Hepatocyte (in vitro differentiated cells): ENCODE measurements at places on chromosomes 5 and 9. TPM values are rescaled to one million over a fixed set of nuclear protein-coding genes. Genes with fewer than 3 reads are reported as not detected.

DNA sequence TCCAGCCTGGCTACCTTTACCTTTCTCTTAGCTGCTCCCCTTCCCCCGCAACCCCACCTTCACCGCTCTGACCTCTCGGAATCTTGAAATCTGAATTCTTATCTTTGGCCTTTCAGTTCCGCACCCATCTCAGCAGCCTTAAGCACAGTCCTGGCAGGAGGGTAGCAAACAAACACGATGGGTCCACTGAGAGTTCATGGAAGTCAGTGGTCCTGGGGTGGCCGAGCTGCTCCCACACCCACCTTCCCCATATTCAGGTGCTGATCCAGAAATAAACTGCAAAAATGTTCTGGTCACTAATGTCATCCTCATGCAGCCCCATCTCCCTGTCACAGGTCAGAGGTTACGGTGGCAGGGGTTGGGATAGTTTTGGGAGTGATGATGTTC lies 59.6 kb upstream of the TBC1D2 start:
- no peak overlapping the region for H3K27ac ChIP-seq
- DNase-seq = no peak
- H3K4me1 ChIP-seq = no peaks in the 10 kb centered on the region
- no peak overlapping the region for H3K4me3 ChIP-seq
- H3K27me3 ChIP-seq = no peaks in the 10 kb centered on the region
- H3K36me3 ChIP-seq = no peaks in the 10 kb centered on the region

DNA sequence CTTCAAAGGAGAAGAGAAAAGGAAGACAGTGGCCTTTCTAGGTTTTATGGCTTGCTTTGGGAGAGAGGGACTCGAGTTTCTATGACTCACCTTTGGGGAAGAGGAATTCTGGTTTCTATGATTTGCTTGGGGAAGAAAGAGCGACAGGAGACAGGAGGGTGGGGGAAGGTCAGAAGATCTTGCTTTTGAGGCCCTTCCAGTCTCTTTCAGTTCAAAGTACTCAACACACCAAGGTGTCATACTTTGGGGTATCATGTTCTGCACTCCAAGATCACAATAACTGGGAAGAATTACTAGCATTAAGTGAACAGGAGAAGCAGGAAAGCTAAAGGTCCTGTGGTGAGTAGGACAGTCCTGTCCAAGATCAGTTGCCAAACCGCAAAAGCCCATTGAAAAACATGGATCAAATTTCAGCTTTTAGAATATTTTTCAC lies 324.5 kb downstream of the ARHGEF28 start:
- no peak for DNase-seq
- no peaks in the 10 kb centered on the region for H3K4me1 ChIP-seq
- H3K27ac ChIP-seq = no peak overlapping the region
- no peak overlapping the region for H3K4me3 ChIP-seq
- H3K36me3 ChIP-seq = no peaks in the 10 kb centered on the region
- H3K27me3 ChIP-seq = no peaks in the 10 kb centered on the region

GRCh38 chr9:35757226-35757891 lies 3.3 kb upstream of the MSMP start:
- no peaks in the 10 kb centered on the region for H3K36me3 ChIP-seq
- DNase-seq = no peak
- peaks cover 14% of the 10 kb centered on the region for H3K4me1 ChIP-seq
- H3K27me3 ChIP-seq = no peaks in the 10 kb centered on the region

DNA sequence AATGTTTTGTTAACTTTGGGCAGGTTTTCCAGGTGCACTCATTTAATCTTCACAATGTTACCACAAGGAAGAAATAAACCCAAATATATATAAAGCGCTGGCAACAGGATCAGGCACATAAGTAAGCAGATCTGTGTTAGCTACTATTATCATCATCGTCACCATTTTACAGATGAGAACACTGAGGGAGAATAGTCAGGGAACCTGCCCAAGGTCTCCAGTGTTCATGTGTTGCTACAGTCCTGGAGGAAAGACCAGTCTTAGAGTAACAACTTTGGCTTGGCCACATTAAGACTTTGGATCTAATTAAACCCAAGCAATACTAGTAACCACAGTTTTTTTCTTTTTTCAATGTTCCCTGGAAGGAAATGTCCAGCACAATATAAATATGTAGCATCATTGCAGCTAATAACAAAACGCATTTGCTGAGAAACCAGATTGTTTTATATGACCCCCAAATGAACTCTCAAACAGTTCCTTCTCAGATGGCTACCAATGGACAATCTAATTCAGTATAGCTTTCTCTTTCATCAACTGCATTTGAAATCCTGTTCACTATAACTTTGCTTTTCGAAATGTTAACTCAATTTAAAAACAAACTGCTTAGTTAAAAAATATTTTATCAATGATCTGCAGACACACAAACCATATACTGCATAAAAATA lies 11.8 kb downstream of the NREP start:
- H3K4me1 ChIP-seq = peaks cover 37% of the 10 kb centered on the region
- no peaks in the 10 kb centered on the region for H3K36me3 ChIP-seq
- no peak overlapping the region for H3K4me3 ChIP-seq
- no peaks in the 10 kb centered on the region for H3K27me3 ChIP-seq
- peak overlapping the region; percentile 78 for H3K27ac ChIP-seq
- no peak for DNase-seq

GRCh38 chr5:38596981-38597380 lies 40.5 kb upstream of the LIFR start:
- H3K4me3 ChIP-seq = no peak overlapping the region
- no peak overlapping the region for H3K27ac ChIP-seq
- H3K36me3 ChIP-seq = no peaks in the 10 kb centered on the region

DNA sequence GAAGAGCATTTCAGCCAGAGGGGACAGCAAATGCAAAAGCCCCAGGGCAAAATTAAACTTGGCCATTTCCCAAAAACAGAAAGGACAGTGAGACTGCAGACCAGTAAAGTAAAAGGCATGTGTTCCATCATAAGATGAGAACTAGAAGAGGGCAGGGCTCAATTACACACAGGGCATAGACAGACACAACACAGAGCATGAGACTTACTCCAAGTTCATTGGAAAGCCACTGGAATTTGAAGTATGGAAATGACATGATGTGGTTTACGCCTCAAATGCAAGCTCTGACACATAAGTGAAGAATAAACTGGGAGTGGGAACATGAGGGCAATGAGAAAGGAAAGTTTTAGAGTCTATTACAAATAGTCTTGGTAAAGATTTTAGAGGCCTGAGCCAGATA lies 446.6 kb upstream of the GRIA1 start:
- H3K4me3 ChIP-seq = no peak overlapping the region
- H3K27ac ChIP-seq = no peak overlapping the region
- peak; percentile 4 for DNase-seq
- H3K36me3 ChIP-seq = no peaks in the 10 kb centered on the region

GRCh38 chr9:133528876-133529241 lies 4.1 kb upstream of the MYMK start:
- H3K27me3 ChIP-seq = no peaks in the 10 kb centered on the region
- DNase-seq = no peak
- no peak overlapping the region for H3K27ac ChIP-seq
- H3K4me3 ChIP-seq = no peak overlapping the region

Gene SLC36A2
- 0.30 TPM in 1 of 2 replicates, not detected in the other for total RNA-seq

DNA sequence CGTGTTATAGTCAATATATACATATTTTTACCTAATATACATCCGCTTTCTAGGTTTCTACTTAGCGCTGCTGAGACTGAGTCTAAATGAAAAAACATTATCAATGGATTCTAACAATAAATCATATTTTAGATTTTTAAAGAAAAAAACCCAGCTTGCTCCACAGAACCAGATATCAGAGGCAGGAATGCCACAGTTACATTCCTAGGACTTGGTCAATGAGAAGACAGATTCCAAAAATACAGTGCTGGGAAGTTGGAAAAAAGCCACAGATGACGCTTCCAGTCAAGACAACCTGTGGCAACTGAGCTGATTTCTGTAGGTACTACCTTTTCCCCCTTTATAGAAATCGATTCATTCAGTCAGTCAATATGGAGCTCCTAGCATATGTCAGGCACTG lies 577 bp upstream of the CCDC112 start:
- peaks cover 7% of the 10 kb centered on the region for H3K4me1 ChIP-seq
- DNase-seq = no peak
- H3K27ac ChIP-seq = no peak overlapping the region
- H3K36me3 ChIP-seq = no peaks in the 10 kb centered on the region

DNA sequence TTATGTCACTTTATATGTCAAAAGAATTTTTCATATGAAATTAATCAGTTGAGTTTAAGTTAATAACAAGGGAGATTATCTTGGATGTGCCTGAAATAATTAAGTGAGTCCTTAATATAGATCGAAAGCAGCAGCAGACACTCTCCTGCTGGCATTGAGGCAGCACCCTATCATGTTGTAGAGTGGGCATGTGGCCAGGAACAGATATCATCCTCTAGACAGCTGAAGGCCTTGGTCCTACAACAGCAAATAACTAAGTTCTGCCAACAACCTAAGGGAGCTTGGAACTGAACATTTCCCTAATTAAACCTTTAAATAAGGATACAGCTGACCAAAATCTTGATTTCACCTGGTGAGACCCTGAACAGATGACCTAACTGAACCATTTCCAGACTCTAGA lies 25.8 kb upstream of the UGT3A1 start:
- H3K36me3 ChIP-seq = no peaks in the 10 kb centered on the region
- H3K27ac ChIP-seq = peak overlapping the region; percentile 62
- H3K4me1 ChIP-seq = peaks cover 7% of the 10 kb centered on the region
- DNase-seq = no peak

- no peaks in the 10 kb centered on the region for H3K4me1 ChIP-seq
- H3K27me3 ChIP-seq = no peaks in the 10 kb centered on the region
- no peaks in the 10 kb centered on the region for H3K36me3 ChIP-seq
- H3K27ac ChIP-seq = no peak overlapping the region
- DNase-seq = no peak
- H3K4me3 ChIP-seq = no peak overlapping the region
Measured at GRCh38 chr9:104633976-104634520, 16.0 kb upstream of the OR13C9 start.

DNA sequence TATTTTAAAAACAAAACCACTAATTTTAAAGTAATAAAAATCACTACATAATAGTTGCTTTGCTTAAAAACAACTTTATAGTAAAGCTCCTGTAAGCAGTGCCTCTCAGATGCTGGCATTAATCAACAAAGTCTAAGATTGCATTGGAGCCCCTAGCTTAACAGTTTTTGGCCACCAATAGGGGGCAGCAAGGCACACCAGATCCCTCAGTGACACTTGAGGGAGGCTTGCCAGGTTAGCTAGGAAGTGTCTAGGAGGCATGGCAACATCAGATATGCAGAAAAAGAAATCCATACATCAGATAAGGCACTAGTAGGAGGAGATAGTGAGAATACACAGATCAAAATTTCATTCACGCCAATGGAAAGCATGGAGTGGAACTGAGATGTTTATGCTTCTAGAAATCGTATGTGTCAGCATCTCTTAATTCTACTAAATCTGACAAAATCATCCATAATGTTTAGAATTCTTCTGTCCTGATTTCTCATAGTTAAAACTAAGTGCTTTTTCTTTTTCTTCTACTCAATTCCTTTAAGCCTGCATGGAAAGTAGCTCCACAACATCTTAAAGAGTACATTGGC lies 73.6 kb upstream of the PAM start:
- H3K27me3 ChIP-seq = no peaks in the 10 kb centered on the region
- H3K4me1 ChIP-seq = no peaks in the 10 kb centered on the region
- H3K4me3 ChIP-seq = no peak overlapping the region
- H3K27ac ChIP-seq = no peak overlapping the region
